ENCODE measurements at places on chromosomes 5 and 9.

- DNase-seq = no peak
Observed at GRCh38 chr9:125789196-125789595, 42.0 kb downstream of the PBX3 start.

DNA sequence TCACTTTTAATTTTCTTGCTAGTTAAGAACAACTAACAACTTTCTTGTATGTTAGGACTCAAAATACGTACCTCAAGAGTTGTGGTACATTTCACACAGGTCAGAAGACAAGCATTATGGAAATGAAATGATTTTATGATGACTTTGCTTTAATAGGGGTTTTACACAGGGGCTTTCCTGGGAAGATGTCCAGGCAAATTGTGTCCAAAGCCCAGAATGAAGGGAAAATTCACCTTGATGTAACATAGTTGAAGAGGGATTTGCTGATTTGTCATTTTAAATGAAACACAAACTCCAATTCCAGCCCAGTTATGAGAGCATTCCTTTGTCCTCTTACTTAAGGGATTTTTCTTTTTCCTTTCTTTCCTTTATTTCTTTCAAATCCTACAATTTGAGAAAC, 89.2 kb downstream of the ARL15 start:
- DNase-seq = no peak

GRCh38 chr5:61319388-61320146, 12.5 kb upstream of the ZSWIM6 start:
- peak; percentile 42 for DNase-seq

GRCh38 chr9:73037613-73038012, 84.8 kb upstream of the ALDH1A1 start:
- DNase-seq = no peak

GRCh38 chr5:143159031-143159430, 244.5 kb downstream of the NR3C1 start:
- no peak for DNase-seq

DNA sequence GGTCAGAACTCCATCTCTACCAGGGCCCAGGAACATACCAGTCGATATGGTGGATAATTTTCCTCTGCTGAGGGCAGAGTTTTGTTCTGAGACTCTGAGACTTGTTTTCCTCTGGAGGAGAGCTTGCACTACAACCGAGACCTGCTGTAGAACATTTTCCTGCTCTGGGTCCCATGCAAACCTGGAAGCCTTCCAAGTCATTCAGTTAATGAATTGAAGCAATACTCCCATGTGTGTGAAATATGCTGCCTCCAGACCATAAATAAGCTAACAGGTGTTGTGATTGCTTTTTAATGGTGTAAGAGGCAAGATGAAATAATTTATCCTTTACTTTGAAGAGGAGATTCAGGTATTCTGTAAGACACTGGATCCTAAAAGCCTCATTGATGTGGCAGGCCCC, 372.8 kb downstream of the TMEM167A start:
- no peak for DNase-seq

DNA sequence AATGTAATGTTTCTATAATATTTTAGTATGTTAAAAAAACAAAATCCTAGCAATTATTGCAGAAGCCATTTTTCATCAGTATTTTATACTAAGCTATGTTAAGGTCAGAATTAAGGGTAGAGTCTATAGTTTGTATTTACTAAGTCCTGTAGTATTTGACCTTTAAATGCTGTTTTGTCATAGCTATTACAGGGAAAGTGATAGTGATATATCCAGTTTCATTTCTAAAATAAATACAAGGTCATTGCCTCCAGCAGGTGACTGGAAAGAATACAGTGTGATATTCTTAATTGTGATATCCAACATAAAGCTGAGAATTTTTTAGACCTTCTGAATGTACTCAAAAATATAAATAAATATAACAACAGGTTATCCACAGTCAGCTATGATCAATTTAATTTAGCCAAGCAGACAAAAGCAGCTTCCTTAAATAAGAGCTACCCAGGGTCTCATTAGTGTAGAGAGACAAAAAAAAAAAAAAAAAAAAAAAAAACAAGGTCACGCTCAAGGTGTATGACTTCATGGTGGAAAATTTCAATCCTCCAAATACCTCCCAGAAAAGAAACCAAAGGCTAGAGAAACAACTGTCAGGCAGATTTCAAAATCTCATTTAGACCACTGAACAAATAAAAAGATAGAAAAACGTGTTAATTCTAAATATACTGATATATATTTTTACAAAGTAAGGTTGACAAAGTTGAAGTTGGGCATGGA, 278.7 kb downstream of the HCN1 start:
- DNase-seq = no peak

GRCh38 chr5:10985721-10986110, 224.7 kb upstream of the DAP start:
- no peak for DNase-seq

- no peak for DNase-seq
Observed at GRCh38 chr5:89983216-89983615, 426.3 kb downstream of the CETN3 start.

GRCh38 chr5:57513785-57514184, 31.2 kb upstream of the ACTBL2 start:
- no peak for DNase-seq

DNA sequence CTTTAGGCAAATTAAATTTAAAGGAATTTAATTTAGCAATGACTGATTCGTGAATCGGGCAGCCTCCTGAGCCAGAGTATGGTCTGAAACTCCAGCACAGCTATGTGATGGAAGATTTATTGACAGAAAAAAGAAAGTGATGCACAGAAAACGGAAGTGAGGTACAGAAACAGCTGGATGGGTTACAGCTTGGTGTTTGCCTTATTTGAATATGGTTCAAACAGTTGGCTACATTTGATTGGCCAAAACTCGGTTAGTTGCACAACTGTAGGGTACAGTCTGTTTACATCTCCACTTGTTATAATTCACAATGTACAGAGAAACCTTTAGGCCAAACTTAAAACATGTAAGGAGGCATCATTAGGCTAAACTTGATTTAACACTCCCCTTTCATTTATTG, 1716.1 kb upstream of the C9orf72 start:
- no peak for DNase-seq

DNA sequence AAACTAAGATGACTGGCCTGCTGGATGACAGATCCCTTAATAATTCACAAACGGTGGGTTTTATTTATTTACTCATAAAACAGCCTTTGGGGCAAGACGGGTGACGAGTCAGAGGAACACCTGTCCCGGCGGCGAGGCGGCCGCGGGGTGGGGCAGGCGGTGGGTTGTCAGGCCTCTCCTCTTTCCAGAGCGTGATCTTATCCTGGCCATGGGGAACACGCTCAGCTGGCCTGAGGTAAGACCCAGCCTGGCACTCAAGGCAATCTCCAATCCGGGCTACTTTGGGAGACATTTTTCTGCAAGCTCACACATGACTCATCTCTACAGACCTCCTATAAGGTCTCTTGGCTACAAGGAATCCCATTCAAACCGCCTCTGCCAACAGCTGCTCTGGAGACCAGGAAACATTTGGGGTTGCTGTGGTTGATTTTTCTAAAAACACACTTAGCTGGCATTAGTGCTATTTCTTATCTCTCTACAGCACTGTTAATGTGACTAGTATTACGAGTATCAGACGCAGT, 6.3 kb downstream of the RAPGEF1 start:
- peak; percentile 54 for DNase-seq

DNA sequence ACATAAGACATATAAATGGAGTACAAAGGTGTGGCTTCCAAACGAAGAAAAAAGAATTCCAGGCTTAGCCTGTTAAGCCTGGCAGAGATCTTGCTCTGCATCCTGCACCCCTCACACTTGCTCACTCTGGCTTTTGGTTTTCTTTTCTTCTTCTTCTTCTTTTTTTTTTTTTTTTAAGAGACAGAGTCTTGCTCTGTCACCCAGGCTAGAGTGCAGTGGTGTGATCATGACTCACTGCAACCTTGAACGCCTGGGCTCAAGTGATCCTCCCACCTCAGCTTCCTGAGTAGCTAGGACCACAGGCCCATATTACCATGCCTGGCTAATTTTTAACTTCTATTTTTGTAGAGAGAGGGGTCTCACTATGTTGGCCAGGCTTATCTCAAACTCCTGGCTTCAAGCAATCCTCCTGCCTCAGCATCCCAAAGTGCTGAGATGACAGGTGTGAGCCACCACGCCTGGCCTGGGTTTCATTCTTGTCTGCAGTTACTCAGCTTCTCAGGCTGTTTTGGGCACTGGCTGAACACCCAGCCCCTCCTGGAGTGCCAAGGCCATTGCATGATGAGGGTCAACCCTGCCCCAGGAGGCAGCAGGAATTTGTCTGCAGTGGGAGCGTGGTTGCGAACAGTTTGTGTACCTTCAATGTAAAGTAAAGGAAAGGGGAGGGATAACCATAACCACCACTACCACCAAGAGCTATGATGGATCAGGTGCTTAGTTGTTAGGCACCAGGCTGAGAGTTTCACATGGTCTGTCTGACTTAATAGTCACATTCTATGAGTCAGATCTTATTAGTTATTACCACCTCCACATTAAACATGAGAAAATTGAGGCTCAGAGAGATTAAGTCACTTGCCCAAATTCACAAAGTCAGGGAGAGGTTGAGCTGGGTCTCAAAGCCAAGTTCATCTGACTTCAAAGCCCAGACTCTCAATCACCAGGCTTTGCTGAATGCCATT, 219.2 kb upstream of the PANK3 start:
- no peak for DNase-seq

- DNase-seq = no peak
Observed at GRCh38 chr5:107663697-107664096, 7.0 kb downstream of the EFNA5 start.

DNA sequence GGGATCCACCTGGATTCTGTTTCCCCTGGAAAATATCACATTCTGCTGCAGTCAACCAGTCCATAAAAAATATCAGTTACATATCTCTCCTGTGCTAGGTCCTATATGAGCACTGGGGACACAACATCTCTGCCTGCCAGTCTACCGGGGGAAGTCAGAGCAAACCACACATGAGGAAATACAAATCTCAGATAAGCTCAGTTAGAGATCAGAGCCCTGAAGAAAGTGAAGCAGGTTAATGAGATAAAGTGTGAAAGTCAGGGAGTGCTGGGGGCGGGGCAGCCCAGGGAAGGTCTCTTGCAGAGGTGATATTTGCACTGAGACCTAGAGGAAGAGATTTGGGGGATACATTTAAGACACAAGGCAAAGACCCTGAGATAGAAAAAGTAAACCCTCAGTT, 67.8 kb upstream of the SLC1A1 start:
- no peak for DNase-seq

DNA sequence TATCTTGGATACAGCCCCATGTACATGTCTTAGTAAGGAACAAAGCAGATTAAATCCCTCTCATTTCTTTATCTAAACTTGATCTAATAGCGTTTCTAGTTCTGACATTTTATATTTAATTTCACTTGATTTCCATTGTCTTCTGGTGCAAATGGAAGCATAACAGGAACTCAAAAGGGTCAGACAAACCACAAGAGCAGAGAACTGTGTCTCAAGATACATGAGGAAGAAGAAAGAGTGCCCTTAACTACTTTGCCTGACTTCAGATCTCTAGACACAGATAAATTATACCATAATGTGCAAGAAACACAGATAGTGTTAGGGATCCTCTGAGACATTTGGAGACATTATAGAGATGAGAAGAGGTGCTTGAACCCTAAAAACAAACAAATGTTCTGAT, 20.7 kb upstream of the STX17 start:
- no peak for DNase-seq

DNA sequence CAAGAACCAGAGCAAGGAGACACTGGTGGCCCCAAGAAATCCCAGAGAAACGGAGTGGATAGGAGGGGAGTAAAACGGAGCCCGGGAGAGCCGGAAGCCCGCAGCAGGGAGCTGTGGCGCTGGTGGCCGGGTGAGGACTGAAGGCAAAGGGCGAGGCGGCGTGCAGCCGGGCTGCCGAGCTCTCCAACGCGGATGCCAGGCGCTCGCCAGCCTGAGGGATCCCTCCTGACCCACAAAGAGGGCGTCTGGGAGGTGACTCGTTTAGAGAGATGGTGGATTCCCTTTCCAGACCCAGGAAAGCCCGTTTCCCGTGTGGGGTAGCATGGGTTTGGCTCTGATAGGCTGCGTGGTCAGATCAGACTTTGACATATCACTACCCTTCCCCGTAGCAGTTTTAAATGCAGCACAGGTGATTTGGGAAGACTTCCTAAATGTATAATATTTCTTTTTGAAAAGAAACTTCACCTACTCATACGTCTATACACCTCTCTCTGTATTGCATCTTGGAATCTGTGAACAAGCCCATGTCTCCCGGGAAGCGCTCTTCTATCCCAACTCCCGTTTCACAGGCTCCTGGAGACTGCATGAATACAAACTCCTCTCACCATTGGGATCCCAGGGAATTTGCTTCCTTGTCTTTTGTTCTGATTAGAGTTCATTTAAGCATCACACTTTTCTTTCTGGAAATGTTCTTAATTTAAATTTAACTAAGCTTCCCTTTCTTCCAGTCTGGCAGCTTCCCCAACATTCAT, 158.1 kb downstream of the C9orf152 start:
- peak; percentile 9 for DNase-seq

- DNase-seq = no peak
Observed at GRCh38 chr5:97022898-97023297, 87.0 kb downstream of the LNPEP start.

DNA sequence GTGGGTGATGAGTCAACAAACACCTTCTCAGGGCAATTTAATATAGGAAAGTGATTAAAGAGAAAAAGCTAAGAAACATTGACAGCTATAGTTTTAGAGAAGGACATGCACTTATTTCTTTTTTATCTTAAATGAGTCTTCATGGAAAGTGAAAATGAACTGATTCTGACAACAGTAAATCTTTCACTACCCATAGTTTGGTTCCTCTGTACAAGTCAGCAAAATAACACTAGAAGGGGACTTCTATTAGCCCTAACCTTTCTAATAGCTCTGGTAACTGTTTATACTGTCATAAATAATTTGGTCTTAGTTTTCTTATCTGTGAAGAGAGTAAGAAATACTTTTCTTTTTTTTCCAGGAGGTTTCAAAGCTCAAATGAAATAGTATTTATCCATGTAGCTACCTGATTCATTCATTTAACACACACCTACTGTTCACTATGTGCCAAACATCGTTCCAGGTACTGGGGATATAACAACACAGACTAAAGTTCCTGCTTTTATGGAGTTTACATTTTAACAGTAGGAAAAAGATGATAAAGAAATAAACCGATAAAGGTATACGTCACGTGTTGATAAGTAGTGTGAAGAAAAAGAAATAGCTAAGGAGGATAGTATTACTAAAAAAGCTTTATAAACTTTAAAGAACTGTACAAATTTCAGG, 148.2 kb downstream of the PCSK1 start:
- no peak for DNase-seq

- DNase-seq = no peak
Observed at GRCh38 chr5:34002629-34003328, 5.1 kb downstream of the AMACR start.

DNA sequence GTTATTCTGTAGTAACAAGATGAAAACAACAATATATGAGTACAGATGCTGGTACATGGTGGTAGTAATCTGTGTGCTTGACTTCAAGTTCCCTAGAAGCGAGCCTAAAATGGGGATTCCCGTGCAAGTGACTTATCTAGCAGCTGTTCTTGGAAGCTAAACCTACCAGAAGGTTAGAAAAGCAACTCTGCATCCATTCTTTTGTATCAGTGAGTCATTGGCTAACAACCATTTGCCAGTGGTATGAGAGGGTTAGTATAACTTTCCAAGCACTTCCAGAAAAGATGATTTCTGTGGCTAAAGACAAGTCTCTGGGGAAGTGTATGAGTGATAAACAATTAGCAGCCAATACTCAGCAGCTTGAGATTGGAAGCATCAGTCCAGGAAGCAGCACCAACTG, 787.7 kb upstream of the CDH6 start:
- no peak for DNase-seq
